ENCODE measurements at places on chromosomes 13 and 19.

DNA sequence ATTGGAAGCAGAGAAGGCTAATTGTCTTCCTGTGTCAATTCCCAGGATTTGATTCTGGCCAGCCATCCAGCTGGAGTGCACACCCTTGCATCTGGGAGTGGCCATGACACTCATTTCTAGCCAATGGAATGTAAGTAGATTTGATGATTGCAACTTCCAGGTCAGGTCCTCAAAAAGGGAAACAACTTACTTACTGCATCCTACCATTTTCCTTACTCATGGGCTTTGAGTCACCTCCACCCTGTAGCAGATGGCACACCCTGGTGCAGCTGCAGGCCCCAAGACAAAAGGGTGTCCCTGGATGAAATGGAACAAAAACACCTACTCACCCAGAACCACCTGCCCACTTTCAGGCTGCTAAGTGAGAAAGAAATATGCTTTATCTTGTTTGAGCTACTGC lies 27.3 kb upstream of the MPHOSPH8 start:
- no peak overlapping the region for H3K27ac ChIP-seq
- H3K27me3 ChIP-seq: peaks cover 21% of the 10 kb centered on the region
- no peaks in the 10 kb centered on the region for H3K4me1 ChIP-seq
- peaks cover 32% of the 10 kb centered on the region for H3K36me3 ChIP-seq
- DNase-seq: no peak

DNA sequence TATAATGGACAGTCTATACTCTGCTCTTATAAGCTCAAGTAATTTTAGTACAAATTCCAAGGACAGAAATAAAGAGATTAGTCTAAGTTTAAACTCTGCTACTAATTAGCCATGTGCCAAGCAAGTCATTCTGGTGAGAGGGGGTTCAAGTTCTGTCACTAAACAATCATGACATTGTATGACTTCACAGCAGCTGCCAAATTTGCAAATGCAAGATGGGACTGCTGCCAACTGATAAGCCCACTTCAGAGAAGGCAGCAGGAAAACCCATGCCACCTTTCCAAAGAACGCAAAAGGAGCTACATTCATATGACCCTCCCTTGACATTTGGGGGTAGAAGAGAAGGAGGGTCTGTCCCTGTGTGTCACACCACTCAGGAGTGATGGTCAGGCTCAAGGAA lies 60.7 kb upstream of the RFXAP start:
- no peak for DNase-seq
- no peak overlapping the region for H3K27ac ChIP-seq
- no peaks in the 10 kb centered on the region for H3K4me1 ChIP-seq
- no peaks in the 10 kb centered on the region for H3K36me3 ChIP-seq
- no peaks in the 10 kb centered on the region for H3K27me3 ChIP-seq
- no peak overlapping the region for H3K4me3 ChIP-seq

DNA sequence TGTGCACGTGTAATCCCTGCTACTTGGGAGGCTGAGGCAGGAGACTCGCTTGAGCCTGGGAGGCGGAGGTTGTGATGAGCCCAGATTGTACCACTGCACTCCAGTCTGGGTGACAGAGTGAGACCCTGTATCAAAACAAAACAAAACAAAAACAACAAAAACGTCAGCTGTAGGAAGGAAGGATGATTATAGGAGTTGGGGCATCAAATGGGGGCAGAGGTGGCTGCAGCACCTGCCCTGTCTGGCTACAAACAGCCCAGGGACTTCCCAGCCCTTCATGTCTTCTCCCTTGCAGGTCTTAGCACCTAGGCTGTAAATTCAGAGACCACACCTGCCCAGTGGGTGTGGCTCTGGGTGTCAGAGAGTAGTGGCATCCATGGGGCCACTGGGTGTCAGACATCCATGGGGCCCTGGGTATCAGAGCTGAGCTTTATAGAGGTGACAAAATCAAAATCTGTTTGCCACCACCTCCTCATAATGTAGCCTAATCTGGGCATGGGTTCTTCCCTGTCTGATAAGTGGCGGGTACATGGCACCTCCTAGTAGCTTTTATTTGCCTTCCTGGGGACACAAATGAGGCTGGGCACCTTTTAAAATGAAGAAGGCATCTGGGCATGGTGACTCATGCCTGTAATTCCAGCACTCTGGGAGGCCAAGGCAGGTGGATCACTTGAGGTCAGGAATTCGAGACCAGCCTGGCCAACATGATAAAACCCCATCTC lies 4.7 kb upstream of the B3GNT3 start:
- peaks cover 50% of the 10 kb centered on the region for H3K27me3 ChIP-seq
- no peak overlapping the region for H3K4me3 ChIP-seq
- peaks cover 5% of the 10 kb centered on the region for H3K4me1 ChIP-seq
- DNase-seq: no peak
- H3K36me3 ChIP-seq: no peaks in the 10 kb centered on the region

GRCh38 chr19:57682226-57682766 lies 519 bp downstream of the ZNF551 start:
- peak overlapping the region; percentile 96 for H3K27ac ChIP-seq
- DNase-seq: no peak
- peaks cover 60% of the 10 kb centered on the region for H3K36me3 ChIP-seq
- H3K4me3 ChIP-seq: peak overlapping the region; percentile 99
- H3K4me1 ChIP-seq: peaks cover 30% of the 10 kb centered on the region
- peaks cover 34% of the 10 kb centered on the region for H3K27me3 ChIP-seq

DNA sequence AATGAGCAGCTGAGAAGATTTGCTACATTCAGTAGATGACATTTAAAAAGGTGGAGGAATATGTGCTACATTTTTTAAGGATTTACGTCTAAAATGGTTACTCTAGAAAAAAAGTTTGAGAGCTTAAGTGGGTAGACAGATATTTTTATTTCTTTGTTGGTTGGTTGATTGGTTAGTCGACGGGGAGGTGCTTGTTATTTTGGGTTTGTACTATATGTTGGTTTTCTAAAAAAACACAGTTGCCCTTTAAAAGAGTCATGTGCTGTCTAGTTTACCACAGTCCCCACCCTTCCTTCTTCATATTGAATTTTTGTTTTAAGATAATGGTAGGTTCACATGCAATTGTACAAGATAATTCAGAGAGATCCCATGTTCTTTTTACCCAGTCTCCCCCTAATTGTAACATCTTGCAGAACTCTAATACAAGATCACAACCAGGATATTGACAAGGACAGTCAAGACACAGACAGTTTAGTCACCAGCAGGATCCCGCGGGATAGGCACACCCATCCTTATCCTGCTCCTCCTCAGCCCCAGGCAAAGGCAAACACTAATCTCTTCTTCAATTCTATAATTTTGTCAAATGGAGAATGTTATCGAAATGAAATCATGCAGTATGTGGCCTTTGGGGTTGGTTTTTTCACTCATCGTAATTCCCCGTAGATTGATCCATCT lies 171.4 kb downstream of the FOXO1 start:
- no peak for DNase-seq
- H3K4me1 ChIP-seq: peaks cover 39% of the 10 kb centered on the region
- no peaks in the 10 kb centered on the region for H3K36me3 ChIP-seq

DNA sequence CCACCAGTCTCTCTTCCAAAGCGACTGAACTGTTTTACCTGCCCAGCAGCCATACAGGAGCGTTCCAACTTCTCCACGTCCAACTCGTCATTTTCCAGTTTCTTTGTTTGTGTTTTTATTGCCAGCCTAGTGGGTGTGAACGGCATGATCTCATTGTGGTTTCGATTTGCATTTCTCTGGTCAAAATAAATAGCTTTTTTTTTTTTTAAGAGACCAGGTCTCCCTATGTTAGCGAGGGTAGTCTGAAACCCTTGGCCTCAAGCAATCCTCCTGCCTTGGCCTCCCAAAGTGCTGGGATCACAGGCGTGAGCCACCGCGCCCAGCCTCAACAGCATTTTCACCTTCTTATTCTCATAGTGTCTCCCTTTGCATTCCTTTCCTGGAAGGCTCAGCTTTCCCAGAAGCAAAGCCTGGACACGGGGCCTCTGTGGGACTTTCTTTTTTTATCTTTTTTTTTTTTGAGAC lies 4.2 kb upstream of the JSRP1 start:
- H3K36me3 ChIP-seq: no peaks in the 10 kb centered on the region
- H3K4me1 ChIP-seq: no peaks in the 10 kb centered on the region
- no peaks in the 10 kb centered on the region for H3K27me3 ChIP-seq
- H3K4me3 ChIP-seq: peak overlapping the region; percentile 1
- no peak for DNase-seq

Measured in neural crest cell (in vitro differentiated cells).